ENCODE measurements at places on chromosomes 3 and 15.
A peak's percentile ranks its signal among the peaks of the same experiment; 100 is the strongest.

DNA sequence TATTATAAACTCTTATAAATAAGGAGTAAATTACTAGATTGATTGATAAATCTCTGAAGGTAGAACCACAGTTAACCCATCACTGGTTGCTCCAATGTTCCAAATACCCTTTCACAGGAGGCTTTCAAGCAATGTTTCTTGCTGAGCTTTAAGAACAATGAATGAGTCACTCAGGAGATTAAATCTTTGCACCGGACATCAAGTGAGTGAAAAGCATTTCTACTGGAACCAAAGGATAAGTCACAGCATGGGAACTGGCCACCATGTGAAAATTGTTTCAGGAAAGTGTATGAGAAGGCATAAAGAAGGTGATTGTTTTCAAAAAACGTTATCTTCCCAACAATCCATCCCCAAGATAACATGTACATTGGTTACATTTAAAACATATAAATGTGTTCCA lies 90.6 kb downstream of the CNTN3 start:
- DNase-seq, result no peak

DNA sequence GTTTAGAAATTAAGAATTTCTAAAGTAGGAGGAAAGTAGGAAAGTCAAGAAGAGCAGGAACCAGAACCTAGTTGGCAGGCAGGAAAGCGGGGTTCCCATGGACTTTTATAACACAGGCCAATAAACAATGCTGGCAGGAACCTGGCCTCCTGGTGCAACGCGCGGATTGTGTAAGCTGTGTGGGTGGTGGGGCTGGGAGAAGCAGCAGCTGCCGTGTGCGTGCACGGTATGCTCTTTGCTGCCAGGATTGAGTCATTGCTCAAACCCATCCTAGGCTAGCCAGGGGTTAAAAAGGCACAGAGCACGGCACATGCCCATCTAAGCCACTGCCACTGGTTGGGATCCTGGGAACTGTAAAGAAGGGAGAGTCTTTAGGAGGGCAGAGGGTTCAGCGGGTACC lies 209.9 kb upstream of the RGMA start:
- no peak for DNase-seq

- DNase-seq, result peak; percentile 74
These were observed at the start of gene SOX2 for GRCh38 chr3:181711325-181712135. Gene SOX2 (plus strand): TSS chr3:181711925. CDS start chr3:181712361, 436 bp downstream.

GRCh38 chr3:52525680-52526561 lies 7.7 kb downstream of the NT5DC2 start:
- peak; percentile 16 for DNase-seq

DNA sequence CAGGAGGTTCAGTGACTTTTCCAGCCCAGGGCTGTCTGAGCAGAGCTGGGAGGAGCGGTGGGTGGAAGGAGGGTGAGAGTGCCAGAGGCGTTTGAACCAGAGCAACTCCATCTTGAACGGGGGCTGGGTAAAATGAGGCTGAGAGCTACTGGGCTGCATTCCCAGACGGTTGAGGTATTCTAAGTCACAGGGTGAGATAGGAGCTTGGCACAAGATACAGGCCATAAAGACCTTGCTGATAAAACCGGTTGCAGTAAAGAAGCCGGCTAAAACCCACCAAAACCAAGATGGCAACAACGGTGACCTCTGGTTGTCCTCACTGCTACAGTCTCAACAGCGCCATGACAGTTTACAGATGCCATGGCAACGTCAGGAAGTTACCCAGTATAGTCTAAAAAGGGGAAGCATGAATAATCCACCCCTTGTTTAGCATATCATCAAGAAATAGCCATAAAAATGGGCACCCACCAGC lies 60.2 kb downstream of the ABTB1 start:
- no peak for DNase-seq

- no peak for DNase-seq
These were observed 54.7 kb upstream of the CMC1 start for GRCh38 chr3:28186748-28187147.

GRCh38 chr3:176935194-176935888 lies 261.9 kb downstream of the TBL1XR1 start:
- DNase-seq, result no peak

DNA sequence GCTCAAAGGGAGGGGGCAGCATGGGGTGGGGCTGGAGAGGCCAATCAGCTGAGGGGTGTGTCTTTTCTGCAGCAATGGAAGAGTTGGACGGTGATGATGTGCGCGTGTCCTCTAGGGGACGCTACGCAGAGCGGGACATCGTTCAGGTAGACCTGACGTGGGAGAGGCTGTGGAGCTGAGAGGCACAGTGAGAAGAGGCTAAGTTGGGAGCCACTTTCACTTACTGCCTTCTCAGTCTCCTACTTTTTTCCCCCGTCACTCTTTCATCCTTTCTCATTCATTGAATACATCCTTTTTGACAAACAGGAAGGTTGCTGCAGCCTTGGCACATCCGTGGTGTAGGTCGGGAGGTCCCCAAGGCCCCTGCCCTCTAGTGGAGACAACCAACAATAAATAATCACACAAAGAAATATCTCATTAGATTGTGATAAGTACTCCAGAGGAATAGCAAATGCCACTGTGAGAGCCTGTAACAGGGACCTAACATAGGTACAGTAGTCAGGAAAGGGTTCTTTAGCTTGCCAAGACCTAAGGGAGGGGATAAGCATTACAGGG lies 4.4 kb upstream of the BRPF1 start:
- DNase-seq, result no peak

DNA sequence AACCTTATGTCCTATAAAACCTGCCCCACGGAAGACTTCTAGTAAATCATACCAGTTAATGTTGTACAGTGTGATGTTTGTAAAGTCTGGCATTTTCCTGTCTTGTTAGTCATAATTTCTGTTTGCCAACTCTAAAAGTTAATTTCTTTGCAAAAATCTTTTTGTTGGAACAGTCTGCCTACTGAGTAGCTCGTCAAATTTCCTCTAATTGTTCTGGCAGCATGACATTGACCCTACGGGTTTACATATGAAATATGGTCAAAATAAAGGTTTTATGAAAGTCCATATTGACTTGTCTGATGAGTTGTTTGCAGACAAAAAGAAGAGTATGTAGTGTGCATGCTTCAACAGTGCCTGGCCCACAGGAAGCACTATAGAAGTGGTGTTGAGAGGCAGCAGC lies 79.8 kb upstream of the SOX2 start:
- DNase-seq, result no peak

- peak; percentile 48 for DNase-seq
These were observed 555 bp downstream of the ATP11B start for GRCh38 chr3:182793663-182794454.
